ENCODE measurements at places on chromosomes 1 and 21.

- no peak for DNase-seq
These were observed 50.5 kb downstream of the ZFYVE9 start for GRCh38 chr1:52192436-52192835.

DNA sequence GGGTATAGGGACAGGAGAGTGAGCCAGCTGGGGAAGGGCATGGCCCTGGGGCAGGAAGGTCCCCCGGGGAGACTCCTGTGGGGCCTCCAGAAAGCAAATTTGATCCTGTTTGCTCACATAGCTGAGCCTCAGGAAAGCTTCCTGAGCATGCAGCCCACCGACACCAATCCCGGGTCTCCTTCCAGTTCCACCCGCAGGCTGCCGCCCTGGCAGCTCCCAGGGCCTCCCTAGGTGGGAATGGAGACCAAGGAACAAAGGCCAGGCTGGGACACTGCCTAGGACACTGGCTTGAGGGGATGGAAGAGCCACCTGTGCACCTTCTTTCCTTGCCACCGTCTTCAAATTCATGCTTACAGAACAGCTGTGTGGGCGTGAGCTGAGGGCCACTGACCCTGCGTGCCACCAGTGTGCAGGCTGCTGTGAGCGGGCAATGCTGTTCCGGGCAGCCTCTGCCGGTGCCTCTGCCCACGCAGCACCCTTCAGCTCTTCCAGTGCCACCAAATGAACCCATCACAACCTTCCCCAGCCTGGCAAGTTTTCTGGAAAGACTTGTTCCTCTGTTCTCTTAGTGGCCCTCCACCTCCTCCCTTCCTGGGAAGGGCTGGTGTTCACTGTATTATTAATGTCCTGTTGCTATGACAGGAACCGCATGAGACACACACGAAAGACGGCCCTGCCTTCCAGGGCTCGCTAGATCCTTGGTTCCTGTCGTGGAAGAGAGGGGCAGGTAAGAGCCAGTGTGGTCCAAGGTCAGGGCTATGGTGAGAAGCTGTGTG is 53.6 kb downstream of the ACBD3 start:
- no peak for DNase-seq

GRCh38 chr1:164771619-164772361 is 212.8 kb downstream of the PBX1 start:
- DNase-seq = no peak

DNA sequence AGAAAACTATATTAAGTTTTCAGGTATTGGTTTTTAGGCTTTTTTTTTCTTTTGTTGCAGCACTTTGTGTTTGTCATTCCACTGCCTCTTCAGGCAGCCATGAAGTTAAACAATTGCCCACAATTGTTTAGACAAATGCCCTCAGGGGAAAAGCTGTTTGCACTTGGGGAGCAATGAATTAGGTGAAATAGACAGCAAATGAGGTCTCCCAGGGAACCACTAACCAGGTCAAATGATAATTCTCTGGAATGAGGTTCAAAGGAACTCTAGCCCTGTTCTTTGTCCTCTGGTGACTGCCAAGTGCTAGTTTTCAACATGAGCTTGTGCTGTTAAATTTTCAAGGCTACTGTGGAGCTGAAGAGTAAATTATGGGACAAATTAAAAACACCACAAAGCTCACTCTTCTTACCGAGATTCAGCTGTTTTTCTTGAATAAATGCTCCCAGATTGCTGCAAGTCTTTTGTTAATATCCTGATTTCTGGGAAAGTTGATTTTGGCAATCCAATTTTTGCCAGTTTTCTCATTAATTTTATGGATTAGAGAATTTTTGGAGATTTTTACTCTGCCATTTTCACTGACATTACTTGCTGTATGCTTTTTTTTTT is 15.1 kb upstream of the MAB21L3 start:
- DNase-seq = no peak

GRCh38 chr1:241598249-241598648 is 41.9 kb downstream of the CHML start:
- no peak for DNase-seq

DNA sequence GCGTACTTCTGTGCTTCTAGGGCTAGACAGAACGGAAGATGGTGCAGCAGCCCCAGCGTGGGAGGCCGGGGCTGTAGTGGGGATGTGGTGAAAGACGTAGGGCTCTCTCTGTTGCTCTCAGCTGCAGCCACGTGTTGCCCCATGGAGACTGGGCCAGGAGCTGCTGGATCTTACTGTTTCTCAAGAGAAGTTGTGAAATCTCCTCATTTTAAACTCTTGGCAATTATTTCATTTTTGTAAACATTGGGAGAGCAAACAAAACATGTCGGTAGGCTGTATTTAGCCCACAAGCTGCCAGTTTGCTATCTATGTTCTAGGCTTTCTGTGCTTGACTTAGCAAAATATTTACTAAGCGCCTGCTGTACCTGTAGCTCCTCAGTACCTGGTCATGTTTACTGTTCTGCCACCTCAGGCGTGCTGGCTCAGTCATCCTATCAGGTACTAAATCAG is 15.9 kb upstream of the ELOA start:
- DNase-seq = no peak

DNA sequence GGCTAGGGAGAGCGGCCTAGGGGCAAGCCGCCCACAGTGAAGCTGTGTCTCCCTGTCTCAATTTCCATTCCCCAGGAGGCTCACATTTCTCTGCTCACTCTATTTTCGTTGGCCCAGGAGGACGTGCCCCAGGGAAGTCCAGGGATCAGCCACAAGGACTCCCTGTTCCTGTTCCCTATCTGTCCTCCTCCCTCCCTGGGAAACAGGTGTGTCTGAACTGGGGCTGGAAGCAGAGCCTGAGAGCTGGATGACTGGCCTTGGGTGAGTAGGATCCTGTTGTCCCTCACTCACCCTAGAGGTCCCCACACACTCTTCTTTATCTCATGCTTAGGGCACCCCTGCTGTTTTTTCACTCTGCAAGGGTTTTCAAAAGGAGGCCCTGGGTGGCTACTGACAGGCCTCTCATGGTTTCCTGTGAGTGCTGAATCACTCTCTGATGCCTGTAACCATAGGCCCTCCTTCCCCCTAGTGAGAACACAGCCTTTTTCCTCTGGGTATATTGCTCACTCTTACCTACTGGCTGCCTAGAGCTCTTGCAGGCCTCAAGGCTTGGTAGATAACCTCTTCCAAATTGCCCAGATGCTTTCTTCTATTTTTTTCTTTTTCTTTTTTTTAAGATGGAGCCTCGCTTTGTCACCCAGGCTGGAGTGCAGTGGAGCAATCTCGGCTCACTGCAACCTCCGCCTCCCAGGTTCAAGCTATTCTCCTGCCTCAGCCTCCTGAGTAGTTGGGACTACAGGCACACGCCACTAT is 3.3 kb upstream of the UTP11 start:
- DNase-seq = peak; percentile 47

GRCh38 chr1:21239221-21239620 is 51.0 kb downstream of the ECE1 start:
- DNase-seq = no peak

GRCh38 chr1:11729498-11730428 is 6.2 kb upstream of the AGTRAP start:
- DNase-seq = no peak

GRCh38 chr1:28740118-28740517 is 3.4 kb downstream of the YTHDF2 start:
- no peak for DNase-seq

- DNase-seq = no peak
These were observed 81.7 kb upstream of the TSPAN2 start for GRCh38 chr1:115170961-115171392.

All from stimulated activated naive CD4-positive, alpha-beta T cell treated with Interleukin-2 at 50 U/mL for 16 hours (primary cell).